DMS53 (cell line): ENCODE measurements at places on chromosomes 1 and 21.

DNA sequence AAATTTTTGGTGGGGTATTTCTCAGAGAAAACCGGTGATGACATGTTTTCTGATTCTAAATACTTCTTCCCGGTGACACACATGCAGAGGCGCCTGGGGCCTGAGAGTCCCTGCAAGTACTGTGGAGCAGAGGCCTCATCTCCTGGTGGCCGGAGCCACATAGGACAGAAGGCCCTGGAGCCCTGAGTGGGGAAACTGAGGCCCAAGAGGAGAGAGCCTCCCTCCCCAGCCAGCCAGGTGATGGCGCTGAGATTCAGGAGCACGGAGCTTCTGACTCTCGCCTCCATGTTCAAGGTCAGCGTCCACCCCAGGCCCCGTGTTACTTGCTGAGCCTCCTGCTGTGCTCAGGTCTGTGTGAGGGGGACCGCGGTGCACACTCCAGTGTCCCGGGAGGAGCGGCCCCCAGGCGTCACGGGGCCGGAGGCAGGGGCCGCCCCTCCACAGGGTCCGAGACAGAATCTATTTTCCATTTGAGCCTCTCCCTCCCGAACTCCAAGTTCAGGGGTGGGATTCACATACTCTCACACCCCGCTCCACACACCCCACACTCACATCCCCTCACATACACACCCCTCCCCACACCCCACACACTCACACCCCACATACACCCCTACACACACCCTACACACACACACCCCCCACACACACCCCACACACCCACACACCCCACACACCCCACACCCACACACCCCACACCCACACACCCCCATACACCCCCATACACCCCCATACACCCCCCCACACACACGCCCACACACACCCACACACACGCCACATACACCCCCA is 43.8 kb downstream of the SLX9 start:
- no peak for DNase-seq

- DNase-seq: no peak
Observed at GRCh38 chr1:7550981-7551380, 220.1 kb upstream of the VAMP3 start.

DNA sequence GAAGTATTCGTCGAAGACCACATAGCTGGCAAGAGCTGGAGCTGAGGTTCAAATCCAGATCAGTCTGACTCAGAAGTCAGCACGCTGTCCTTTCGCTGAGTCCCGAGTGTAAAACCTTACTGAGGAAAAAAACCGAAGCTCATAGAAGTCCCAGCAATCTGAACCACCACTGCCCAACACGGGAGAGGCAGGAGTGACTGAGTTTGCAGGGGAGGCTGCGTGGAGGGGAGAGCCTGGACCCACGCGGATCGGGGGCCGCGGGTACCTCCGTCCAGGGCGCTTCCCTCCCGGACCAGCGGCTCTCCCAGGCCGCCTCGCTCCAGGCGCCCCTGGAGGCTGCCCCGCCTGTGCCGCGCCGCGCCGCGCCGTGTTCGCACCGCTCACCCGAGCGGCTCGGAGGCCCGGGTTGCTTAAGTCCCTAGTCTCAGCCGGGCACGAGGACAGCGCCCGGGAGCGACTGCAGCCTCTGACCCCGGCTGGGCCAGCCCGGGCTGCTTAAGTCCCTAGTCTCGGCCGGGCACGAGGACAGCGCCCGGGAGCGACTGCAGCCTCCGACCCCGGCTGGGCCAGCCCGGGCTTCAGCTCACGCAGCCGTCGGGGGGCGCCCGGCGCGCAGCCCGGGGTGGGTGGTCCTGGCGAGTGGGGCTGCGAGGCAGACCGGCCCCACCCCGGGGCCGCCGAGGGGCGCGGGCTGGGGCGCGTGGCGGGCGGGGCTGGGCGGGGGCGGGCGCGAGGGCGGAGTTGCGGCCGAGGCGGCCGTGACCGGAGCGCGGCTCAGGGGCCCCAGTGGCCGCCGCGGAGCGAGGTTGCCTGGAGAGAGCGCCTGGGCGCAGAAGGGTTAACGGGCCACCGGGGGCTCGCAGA is at the start of gene ADAMTSL4:
Gene ADAMTSL4, plus strand, starts transcription at position 777 of the 864 bp plus-strand sequence. CDS start 2,881 bp downstream, outside the sequence.
- peak; percentile 88 for DNase-seq

- no peak for DNase-seq
Observed at GRCh38 chr1:203937678-203938330, 76.4 kb downstream of the SNRPE start.

DNA sequence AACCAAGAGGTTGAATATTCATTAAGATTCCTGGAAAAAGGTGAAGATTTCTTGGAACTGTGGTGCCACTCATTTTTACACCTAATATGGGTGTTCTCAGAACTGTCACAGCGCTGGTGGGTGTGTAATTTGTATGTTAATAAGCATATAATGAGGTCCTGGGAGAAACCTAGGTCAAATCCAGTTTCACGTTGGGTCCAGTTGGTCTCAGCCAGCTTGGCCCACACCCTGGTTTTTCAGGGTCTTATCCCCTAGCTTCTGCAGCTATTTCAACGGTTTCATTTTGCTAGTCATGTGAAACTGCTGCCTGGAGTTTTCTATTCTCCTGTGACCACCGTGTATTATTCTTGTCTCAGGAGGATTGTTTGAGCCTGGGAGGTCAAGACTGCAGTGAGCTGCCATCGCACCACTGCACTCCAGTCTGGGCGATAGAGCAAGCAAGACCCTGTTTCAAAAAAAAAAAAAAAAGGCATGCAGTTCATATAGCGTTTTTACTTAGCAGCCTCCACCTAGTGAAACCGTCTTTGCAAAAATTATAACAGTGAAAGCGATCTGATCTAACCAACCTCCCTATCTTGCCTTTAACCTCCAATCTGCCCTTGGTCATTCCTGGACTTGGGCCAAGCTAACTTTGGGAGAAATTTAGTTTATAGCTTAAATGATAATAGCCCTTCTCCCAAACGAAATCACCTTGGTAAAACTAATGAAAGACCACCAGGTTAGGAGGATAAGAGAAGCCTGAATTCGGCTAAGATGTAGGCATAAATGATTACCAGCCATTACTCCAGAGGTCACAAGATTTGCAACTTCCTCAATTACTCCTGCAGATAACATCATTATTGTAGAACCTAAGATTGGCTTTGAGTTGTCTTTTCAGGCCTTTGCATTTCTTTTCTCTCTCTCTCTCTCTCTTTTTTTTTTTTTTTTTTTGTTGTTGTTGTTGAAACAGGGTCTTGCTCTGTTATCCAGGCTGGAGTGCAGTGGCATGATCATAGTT is 44.0 kb downstream of the PTAFR start:
- no peak for DNase-seq

DNA sequence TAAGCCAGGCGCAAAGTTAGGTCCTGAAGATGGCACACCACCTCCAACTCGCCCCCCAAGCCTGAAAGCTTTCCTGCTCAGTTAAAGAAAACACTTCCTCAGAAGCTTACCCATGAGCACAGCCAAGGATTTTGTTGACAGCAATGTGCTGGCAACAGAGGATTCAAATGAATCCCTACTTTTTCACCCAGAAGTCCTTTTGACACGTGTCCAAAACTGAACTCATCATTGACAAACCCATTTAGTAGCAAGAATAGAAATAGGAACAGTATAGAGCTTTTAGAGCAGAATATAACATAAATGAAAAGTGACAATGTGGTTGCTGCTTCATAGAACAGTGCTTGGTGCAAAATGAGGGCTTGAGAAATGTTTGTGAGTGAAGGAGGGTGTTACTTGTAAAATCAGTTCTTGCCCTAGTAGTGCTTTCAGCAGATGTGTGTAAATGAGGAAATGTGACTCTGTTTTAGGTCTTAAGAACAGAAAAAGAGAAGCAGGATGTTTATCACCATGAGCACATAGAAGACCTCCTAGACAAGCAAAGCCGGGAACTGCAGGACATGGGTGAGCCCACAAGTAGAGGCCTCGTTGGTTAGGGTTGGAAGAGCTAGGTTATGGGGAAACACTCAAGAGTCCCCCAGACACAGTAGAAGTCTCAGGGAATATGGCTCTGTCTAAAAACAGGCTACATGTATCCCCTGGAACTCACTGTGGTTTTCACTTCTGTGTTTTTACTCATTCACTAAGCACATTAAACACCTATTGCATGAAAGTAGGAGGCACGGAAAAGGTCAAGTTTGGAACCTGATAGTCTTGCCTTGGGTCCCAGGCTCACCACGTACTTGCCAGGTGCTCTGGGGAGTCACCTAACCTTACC is 48.6 kb upstream of the TMEM125 start:
- DNase-seq: no peak
